Kidney (tissue), 22 donors: ENCODE measurements at places on chromosomes 12 and 14. TPM values are rescaled to one million over a fixed set of nuclear protein-coding genes. Genes with fewer than 3 reads are reported as not detected.

Gene SDR9C7
- polyA plus RNA-seq = not detected

GRCh38 chr14:23942587-23942986, 11.0 kb upstream of the DHRS4 start:
- no peak for DNase-seq

DNA sequence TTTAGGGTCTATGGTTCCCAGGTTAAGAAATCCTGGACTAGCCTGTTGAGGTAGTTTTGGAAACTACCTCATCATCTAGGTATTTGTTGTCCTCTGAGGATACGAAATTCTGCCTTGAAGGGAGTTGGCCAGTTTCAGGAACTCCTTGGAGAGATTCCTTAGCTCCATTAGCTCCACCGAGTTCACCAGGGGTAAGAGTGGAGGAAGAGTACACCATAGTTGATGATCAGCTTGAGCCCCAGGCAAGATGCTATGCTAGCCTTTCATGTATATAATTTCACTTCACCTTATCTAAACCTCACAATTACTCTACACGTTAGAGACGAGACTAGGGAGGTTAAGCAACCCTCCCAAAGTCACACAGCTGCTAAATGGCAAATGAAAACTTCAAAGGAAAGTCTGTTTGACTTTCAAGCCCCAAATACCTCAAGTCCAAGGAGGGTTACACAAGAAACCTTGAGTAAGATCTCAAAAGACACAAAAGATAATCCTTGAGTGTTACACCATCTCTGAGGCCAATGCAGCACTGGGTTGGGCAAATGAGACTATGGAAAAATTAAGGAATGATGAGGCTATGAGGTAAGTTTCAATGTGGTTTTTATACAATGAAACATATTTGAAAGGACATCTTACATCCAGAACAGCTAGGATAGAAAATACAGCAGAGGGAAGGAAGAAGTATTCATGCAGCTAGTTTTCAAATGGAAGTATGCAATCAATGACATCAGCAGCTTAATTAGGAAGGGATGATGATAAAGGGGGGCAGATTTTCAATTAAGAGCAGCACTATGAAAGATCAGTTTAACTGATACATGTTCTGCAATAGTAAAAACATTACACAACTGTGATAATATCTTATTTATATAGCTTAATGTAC, 97.2 kb upstream of the KRAS start:
- DNase-seq = no peak

DNA sequence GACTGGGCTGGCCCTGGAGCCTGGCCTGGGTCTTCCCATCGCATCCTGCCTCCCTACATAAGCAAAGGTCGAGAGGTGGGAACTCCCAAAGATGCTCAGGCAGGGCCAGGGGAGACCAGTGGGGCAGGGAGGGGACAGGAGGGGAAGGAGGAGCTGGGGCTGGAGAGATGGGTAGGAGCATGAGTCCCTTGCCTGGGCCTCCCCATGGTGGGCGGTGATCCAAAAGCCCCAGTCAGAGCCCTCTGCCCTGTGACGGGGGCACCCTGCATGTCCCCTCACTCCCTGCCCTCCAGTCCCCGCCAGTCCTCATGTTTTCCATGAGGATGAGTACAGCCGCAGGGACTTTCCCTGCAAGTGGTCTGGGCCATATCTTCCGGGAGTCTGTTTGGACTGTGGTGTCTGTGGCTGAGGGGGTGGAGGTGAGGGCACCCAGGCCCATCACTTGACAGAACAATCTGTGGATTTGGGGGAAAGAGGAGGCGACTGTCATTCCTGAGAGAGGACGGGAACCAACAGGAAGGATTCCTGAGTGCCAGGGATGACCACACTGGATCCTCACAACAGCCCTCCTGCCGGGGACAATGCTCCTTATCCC, 9.3 kb downstream of the BDKRB2 start:
- no peak for DNase-seq

GRCh38 chr12:131637986-131638385, 72.9 kb upstream of the SFSWAP start:
- DNase-seq = no peak

DNA sequence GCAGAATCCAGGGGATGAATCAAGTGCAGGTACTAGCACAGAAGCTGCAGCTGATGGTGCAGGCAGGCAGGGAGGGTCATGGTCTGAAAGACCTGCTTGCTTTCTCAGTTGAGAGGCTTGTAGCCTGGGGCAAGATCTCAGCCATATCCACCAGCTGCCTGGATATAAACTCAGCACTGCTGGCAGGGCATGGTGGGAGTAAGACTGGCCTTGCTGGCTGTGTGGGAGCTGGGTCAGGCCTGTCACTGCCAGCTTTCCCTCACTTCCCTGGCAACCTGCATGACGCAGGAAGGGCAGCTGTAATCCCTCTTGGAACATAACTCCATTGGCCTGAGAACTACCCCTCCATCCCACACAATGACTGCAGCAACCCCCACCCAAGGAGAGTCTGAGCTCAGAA, 230.1 kb downstream of the ANO6 start:
- no peak for DNase-seq
